ENCODE measurements at places on chromosomes 5 and 9.

DNA sequence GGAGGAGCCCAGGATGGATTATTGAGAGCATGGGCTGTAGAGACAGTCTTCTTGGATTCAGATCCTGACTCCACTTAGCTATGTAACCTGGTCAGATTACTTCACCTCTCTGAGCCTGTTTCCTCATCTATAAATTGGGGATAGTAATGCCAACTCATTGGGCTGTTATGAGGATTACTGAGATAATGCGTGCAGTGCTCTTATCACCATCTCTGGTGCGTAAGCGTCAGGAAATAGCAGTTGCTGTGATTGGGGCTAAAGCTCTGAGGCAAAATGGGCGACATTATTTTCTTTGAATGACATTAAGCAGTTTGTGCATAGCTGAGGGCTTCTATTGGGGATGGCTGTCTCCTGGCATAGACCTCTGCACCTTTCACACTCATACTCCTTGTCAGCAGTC lies 995 bp upstream of the MSMP start:
- DNase-seq = no peak

DNA sequence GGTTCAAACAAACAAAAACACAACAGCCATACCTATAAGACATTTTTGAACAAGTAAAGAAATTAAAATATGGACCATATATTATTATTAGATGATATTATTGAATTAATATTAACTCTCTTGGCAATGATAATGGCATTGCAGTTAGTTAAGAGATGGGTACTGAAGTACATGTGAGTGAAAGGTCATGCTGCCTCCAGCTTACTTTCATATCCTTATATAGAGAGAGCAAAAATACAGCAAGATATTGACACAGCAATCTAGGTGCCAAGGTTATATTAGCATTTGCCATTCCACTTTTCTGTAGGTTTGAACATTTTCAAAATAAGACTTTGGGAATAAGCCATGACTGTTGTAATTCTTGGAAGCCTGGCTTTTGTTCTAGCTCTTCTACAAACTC lies 6.1 kb downstream of the TNFSF8 start:
- DNase-seq = no peak

DNA sequence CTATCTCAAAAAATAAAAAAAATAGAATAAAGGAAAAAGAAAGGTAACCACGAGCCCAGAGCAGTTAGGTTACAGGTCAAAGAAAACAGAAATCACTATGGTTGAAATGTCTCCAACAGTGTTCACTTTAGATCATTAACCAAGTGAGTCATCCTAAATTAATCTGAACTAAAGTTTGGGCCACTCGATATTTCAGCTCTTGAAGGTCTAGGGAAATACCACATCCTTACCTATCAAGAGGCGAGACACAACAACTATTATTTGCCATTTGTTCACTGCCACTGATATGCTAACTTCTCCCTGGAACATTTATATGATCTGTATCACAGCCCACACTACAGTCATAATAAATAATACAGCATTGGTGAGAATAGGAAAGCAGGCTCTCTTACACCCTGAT lies 111.3 kb upstream of the NR5A1 start:
- no peak for DNase-seq

GRCh38 chr5:98773464-98774191 lies at the start of gene RGMB:
Gene RGMB, plus strand, starts transcription at chr5:98773663. Its CDS starts 408 bp downstream, at chr5:98774071.
- DNase-seq = peak; percentile 80

GRCh38 chr5:94467346-94467953 lies 151.0 kb downstream of the KIAA0825 start:
- no peak for DNase-seq

DNA sequence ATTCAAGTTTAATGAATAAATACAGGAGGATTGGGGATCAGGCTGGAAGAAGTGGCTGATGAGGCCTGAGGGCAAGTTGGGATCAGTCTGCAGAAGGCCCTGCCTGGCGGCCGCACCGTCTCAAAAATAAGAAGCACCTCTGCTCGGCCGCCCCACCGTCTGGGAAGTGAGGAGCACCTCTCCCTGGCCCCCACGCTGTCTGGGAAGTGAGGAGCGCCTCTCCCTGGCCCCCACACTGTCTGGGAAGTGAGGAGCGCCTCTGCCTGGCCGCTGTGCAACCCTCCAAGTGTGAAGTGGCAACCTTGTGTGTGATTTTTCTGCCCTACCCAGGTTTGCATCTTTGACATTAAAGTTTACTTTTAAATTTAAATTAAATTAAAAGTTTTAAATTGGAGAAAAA lies 35.4 kb downstream of the POLR1E start:
- DNase-seq = no peak

GRCh38 chr5:16723821-16724220 lies 107.0 kb upstream of the RETREG1 start:
- DNase-seq = no peak

DNA sequence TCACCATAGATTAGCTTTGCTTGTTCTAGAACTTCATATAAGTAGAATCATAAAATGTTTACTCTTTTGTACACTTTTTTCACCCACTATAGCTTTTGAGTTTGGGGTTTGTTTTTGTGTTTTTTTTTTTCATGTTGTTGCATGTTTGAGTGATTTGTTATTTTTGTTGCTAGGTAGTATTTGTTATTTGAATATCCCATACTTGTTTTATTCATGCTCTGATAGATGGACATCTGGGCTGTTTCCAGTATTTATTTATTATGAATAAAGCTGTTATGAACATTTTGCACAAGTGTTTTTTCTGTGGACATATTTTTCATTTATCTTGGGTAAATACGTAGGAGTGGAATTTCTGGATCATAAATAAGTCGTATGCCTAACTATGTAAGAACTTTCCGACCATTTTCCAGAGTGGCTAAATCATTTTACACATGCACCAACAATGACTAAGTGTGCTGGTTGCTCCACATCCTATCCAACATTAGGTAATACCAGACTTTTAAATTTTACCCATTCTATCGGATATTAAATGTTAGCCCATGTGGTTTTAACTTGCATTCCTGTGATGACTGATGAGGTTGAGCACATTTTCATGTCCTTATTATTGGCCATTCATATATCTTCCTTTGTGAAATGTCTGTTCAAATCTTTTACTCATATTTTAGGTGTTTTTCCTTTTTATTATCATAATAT lies 69.1 kb upstream of the NR4A3 start:
- no peak for DNase-seq

GRCh38 chr9:91868732-91869391 lies 81.2 kb downstream of the ROR2 start:
- no peak for DNase-seq

DNA sequence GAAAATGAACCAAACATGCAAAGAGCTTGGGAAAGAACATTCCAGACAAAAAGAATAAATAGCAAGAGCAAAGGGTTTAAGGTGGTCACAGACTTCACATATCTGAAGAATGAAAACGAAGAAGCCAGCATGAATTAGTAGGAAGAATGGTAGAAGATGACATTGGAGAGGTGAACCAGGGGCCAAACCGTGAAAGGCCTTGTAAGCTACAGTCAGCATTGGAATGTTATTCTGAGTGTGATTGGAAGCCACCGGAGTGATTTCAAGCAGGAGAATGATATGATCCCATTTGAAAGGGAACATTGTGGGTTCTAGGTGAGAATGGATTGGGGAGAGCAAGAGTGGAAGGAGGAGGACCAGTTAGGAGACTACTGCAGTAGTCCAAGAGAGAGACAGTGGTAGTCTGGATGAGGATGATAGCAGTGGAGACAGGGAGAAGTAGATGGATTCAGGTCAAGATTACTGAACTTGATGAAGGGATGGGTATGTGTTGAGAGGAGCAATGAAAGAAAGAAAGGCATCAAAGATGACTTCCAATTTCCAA lies 6.9 kb upstream of the PFDN1 start:
- no peak for DNase-seq

DNA sequence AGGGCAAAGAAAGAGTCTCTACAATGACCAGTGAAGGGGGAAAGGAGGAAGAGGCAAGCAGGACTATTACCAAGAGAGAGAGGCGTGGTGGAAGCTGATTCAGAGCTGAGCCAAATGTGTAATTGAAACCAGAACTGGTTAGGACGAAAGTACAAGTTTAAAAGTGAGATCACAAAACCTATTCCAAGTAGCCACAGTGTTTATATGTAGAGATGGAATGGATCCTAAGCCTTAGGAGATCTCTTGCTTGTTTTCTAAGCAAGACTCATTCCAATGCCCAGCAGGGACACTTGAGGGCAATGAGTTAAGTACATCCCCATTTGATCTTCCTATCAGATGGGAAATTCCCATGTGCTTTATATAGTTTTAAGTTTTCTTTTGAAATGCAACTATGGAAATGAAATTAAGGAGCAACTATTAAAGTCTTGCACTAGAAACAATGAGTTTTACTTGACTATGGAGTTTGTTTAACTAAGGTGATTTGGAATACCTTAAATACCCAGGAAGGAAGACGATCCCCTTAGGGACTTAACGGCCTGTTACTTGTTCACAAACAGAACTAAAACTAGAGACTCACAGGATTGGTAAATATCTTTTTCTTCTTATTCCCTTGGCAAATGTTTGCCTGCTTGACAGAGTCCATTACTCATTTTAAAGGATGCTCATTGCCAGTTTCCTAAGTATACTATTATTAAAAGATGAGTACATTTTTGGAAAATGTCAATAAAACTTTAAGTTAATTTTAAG lies 51.1 kb upstream of the SNX2 start:
- no peak for DNase-seq

DNA sequence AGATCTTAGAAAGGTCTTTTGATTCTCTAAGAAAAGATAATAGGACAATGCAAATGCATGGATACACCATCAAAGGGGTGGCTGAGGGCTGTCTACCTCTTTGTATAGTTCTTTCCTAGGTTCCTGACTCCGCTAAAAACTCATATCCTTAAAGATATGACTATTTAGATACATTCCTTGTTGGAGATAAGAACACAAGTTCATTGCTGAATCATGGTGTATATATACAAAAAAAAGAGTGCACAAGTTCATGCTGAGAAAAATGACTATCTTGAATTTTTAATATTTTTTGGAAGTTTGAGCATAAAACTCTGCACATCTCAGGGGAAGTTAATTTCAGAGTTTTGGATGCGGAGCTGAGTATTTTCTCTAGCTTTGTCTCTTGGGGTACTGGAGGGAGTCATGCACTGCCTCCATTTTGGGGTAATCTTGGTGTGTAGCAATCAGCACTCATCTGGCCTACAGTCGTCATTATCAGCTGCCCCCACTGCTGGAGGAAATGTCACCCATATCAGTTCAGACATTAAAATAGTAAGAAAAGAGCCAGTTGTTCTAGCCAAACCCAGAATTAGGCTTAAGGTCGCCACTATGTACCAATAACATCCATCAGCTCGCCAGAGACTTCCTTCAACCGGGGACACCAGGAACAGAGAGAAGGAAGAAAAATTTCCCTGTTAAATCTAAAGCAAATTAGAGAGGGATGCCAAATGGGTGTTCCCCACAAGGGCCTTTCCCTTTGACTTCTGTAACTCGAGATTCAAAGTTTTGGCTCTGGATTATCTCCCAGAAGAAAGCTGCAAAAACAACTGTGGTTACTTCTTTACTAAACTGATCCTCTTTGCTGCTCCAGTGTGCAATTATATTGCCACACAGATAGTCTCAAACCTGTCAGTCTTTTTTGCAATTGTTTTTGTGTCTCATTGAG lies 49.0 kb downstream of the PTTG1 start:
- DNase-seq = no peak

GRCh38 chr5:76930083-76930482 lies 22.8 kb upstream of the CRHBP start:
- no peak for DNase-seq

DNA sequence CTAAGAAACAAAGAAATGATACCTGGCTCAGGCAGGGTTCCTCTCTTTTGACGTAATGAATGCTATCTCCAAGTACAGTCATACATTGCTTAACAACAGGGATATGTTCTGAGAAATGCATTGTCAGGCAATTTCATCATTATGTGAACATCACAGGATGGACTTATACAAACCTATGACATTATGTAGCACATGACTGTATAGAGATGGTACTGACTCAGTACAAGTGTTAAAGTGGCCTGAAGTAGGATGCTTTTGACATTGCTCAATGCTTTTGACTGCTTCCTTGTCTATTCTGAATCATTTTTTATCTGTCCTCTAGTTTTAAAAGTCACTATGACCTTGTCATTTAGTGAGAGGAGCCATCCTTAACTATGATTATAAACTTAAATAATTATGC lies 147.6 kb downstream of the NR2F1-AS1 start:
- no peak for DNase-seq

- DNase-seq = no peak
Observed at GRCh38 chr5:108857905-108858304, 110.2 kb downstream of the FER start.

GRCh38 chr5:134567641-134568336 lies 42.3 kb downstream of the JADE2 start:
- DNase-seq = no peak

DNA sequence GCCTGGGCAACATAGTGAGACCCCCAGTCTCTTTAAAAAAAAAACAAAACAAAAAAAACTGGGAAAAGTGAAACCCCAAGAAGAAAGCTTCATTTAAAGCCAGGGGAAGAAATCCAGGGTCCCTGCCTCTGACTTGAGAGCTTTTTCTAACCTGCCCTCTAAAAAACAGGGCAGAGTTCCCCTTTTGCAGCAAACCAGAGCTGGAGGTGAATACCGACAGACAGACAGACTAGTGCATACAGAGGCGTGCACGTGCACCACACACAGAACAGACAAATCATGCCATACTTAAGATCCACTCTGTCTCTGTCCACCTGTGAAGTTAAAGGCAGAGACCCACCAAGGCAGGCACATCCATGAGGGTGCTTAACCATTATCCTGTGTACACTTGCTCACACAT lies 11.7 kb upstream of the AQP3 start:
- DNase-seq = no peak

- DNase-seq = no peak
Observed at GRCh38 chr5:147565524-147565923, 55.7 kb upstream of the DPYSL3 start.

Data from activated T-helper 1 cell treated with Interleukin-2 at 50 U/mL for 16 hours (primary cell).